ENCODE measurements at places on chromosomes 4 and X.

GRCh38 chr4:23861897-23862296 lies 27.9 kb downstream of the PPARGC1A start:
- DNase-seq, result no peak

DNA sequence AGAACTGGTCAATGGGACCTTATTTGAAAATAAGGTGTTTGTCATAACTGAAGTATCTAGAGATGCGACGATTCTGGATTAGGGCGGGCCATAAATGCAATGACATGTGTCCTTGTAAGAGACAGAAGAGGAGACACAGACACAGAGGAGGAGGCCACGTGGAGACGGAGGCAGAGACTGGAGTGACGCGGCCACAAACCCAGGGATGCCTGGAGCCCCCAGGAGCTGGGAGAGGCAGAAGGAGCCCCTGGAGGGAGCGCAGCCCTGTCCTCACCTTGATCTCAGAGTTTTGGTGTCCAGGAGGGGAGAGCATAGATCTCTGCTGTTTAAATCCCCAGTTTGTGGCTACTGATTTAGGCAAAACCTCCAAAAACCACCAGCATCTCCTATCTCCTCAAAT lies 5.0 kb downstream of the GTPBP6 start:
- DNase-seq, result no peak

DNA sequence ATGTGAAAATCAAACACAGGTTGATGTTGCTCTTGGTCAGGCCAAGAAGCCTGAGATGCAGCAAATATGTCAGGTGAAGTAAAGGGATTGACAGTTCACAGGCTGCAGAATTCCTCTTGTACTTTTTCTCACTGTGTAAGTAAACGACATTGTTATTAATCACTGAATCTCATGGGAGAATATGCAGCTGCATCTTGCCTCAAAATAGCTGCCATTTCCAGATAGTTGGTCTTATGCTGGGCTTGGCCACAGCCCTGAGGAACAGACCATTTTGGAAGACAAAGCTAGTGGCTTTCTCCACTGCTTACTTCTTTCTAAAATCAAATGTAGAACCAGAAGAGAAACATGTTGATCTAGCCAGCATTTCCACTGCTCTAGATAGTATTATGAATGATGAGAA lies 403.4 kb upstream of the NR3C2 start:
- DNase-seq, result no peak

DNA sequence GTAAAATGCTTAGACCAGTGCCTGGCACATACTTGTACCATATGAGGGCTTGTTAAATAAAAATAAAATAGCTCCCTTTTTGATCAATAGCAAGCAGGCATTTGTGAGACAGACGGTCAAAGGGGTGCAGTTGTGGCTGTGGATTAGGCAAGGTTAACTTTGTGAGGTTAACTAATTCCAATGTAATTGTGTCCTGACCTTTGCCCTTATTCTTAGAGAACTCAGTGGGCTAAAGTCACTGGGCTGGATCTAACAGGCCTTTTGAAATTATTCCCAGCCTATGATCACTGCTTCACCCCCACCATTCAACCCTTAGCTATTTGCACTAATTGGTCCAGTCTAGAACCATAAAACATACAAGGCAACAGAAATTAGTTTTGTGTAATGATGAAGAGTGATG lies 166.4 kb downstream of the MID1 start:
- DNase-seq, result no peak

- DNase-seq, result no peak
These were observed at the start of gene ETNPPL for GRCh38 chr4:108762559-108763225. TSS of gene ETNPPL (minus strand) at chr4:108763053. CDS start at chr4:108762898, 155 bp downstream.

GRCh38 chr4:88792821-88793220 lies 95.2 kb upstream of the NAP1L5 start:
- no peak for DNase-seq

DNA sequence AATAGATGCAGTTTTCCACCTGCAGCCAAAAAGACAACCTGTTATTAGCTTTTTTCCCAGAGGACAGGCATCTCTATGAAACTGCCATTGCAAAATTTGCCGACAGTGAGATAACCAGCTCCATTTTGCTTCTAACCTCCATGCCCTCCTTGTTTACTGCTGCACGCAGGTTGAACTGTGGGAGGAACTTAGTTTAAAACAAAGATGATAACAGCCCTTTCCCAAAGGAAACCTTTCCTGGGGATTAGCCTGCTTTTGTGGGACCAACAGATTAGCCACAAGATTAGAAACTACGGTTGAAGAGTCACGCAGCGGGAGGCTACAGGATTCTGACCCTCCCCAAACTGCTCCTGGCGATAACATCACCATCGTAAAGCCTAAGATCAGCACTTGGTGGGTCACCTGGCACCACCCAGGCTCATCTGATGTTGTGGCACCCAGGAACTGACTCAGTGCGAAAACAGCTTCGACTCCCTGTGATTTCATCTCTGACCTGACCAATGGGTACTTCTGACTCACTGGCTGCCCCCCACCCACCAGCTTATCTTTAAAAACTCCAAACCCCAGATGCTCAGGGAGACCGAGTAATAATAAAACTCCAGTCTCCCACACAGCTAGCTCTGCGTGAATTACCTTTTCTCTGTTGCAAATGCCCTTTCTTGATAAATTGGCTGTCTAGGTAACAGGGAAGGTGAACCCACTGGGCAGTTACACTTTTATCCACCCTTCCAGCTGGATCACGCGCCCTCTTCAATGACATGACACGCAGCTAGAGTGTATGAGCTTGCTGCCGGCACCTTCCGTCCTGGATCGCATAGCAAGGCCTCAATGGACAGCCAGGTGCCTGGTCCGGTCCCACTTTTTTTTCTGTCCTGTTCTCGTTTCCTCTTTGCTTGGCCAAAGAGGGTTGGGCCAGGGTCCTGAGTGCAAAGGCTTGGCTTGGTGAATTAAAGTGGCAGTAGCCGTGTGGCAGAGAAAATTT lies 27.2 kb downstream of the NOP14 start:
- DNase-seq, result no peak

DNA sequence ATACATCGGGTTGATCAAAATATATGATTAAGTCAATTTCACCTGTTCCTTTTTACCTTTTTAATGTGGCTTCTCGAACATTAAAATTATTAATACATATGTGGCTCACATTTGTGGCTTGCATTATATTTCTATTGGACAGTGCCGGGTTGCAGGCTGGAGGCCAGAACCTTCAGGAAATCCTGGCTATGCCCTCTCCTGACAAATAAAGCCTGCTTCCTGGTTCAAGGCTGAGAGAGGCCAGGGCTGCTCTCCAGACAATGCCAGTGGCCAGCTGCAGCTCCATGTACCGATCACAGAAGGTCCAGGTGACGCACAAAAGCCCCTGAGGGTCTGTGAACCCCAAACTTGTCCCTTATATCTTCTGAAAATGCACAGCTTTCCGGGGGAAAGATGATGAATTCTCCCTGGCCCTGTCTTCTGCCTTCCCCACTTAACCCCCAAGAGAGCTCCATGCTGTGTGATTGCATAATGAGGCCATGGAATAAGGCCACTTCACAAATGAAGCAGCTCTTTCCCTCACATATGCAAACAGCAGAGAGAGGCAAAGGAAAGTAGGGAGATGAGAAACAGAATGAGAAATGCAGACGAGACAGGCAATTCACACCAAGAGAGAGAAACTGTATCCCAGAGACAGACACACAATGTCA lies 241.2 kb downstream of the BCOR start:
- DNase-seq, result no peak

- DNase-seq, result no peak
These were observed 39.2 kb upstream of the PLS3 start for GRCh38 chrX:115521741-115522140.

- peak; percentile 26 for DNase-seq
These were observed 56.6 kb downstream of the TMEM131L start for GRCh38 chr4:153522802-153523094.

GRCh38 chrX:116409219-116409618 lies 27.2 kb upstream of the SLC6A14 start:
- no peak for DNase-seq

GRCh38 chr4:67604749-67605148 lies 46.2 kb downstream of the STAP1 start:
- DNase-seq, result no peak

- no peak for DNase-seq
These were observed 545.4 kb upstream of the ARX start for GRCh38 chrX:25561190-25561589.

- no peak for DNase-seq
These were observed 137.5 kb downstream of the PALLD start for GRCh38 chr4:168634276-168634802.

DNA sequence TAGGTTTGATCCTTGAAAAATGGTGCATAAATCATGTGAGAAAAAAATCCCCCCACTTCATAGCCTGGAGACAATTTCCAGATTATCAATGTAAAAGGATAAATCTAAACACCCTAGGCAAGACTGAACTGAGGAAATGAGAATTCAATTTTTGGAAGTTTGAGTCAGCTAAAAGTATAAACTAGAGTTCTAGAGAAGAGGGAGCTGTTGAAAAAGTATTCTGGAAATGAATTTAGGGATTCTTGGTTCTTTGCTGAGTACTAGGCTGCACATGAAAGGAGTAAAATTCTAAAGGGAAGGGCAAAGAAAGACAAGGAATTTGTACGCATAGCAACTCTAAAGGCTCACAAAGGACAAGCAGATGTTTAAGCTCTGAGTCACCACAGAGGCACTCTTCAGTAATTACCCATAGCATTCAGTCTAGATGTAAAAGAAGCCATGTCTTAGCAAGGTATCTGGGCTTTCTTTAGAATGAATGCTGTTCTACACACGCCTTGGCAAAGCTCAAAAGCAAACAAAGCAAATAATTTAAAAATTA lies 896.5 kb downstream of the PDHA2 start:
- no peak for DNase-seq

DNA sequence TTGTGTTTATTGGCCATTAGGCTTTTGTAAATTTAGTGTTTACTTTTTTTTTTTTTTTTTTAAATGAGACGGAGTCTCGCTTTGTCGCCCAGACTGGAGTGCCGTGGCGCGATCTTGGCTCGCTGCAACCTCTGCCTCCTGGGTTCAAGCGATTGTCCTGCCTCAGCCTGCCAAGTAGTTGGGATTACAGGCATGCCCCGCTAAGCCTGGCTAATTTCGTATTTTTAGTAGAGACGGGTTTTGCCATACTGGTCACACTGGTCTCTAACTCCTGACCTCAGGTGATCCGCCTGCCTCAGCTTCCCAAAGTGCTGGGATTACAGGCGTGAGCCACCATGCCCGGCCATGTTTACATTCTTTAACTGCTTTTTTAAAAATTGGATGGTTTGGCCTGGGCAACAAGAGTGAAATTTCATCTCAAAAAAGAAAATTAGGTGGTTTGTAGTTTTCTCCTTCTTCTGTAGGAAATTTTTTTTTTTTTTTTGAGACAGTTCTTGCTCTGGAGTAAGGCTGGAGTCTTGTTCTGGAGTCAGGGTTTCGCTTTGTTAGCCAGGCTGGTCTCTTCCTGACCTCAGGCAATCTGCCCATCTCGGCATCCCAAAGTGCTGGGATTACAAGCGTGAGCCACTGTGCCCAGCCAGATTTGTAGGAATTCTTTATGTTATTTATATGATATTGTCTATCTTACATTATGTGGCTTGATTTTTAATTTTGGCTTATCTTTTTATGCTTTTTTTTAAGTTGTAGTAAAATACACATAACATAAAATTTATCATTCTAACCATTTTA lies 15.1 kb downstream of the UBE2K start:
- no peak for DNase-seq

DNA sequence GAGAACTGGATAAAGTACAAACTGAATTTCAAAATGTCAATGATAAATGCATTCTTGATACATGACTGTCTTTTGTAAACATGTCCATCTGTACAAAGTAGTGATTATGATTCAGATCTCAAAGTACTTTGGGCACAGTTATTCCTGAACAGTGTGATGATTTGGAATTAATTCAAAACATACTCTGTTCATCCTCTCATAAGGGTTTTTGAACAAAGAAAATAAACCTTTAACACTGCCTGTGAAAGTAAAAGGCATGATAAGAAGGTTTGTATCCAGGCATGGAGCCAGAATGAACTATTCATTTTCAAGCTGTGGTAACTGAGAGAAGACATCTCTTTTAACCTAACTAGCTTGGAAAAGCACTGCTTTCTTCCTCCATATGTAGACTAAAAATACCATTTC lies 883 bp upstream of the KLHL4 start:
- no peak for DNase-seq

DNA sequence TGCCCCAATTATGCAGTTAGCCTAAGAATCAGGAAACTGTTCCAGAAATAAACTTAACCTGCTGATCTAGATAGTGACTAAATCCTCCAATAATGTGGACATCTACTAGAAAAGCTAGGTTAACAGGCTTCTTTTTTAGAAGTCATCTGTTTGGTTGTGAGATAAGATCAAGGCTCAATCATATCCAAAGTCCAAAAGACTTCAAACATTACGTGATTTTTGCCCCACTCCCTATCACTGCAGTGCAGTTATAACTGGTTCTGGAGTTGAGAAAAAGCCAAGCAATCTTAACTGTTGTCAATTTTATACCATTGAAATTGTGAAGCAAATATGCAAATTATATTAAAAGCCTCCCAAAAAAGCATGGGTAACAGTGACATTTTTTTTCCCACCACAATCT lies 781.4 kb downstream of the KLHL13 start:
- DNase-seq, result no peak

Measured in activated CD8-positive, alpha-beta memory T cell treated with anti-CD3 and anti-CD28 coated beads for 4 hours (primary cell).